Activated B cell treated with CpG ODN at 0.5 μM for 24 hours (primary cell): ENCODE measurements at places on chromosomes 7 and 10.
A peak's percentile ranks its signal among the peaks of the same experiment; 100 is the strongest.

DNA sequence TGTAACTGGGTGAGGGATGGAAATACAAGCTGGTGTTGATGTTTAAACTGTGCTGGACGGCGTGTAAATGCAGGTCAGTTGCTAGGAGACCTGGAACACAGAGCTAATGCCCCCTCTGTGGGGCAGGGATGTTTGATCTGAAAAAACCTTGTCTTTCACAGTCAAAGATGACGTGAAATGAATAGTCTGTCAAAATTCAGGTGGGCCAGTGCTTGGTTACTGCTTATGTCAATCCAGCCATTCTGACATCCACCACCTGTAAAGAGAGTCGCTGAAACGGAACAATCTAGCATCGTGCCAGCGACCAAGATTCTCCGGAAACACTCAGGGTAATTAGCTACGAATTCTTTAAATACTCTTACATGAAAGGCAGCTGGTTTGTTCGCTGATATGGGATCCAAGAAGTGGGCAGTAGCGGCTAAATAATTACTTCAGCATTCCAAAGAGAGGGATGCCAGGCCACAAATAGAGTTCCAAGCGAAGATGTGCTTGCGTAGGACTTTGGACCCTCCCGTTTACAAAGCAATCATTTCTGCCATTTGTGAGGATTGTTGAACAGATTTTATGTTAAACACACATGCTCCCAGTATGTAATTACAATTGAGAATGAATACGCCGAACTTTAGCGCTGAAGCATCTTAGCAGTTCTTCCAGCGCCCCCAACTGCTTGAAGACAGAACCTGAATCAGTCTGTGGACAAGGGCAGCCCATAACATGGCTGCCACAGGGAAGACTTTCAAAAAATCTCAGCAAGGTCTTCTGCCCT, 7.3 kb upstream of the ASB4 start:
- H3K27me3 ChIP-seq: peaks cover 4% of the 10 kb centered on the region
- no peaks in the 10 kb centered on the region for H3K4me1 ChIP-seq
- no peaks in the 10 kb centered on the region for H3K36me3 ChIP-seq
- no peak overlapping the region for H3K4me3 ChIP-seq
- no peak for DNase-seq

DNA sequence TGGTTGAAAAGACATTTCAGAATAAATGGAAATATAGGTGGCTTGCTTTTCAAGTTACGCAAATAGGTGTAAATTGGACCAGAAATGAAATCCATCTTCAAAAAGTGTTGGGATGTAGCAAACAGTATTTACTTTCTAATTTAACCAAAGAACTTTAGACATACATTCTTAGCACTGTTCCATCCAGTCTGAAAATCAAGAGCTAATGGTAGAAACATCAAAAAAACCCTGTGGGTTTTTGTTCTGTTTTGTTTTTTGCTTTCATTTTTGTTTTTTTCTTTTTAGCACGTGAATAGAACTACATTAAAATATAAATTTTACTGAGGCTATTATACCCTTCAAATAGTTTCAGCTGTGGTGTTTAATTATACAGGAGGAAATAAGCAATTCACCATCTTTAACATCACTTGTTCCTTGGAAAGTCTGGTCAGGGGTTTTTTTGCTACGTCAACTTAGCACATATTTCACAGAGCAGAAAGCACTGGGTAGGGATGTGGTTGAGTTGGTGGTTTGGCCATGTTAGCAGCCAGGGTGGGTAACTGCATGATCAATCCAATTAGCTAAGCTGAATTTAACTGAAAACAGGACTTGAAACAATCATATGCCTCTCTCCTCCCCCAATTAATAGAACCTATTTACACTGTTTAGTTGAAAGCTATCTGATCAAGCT, 275.4 kb upstream of the PFKP start:
- H3K27ac ChIP-seq: no peak overlapping the region
- H3K4me3 ChIP-seq: no peak overlapping the region
- no peaks in the 10 kb centered on the region for H3K27me3 ChIP-seq
- H3K4me1 ChIP-seq: no peaks in the 10 kb centered on the region
- DNase-seq: no peak
- no peaks in the 10 kb centered on the region for H3K36me3 ChIP-seq

- H3K27ac ChIP-seq: no peak overlapping the region
- no peak overlapping the region for H3K4me3 ChIP-seq
- H3K27me3 ChIP-seq: peaks cover 11% of the 10 kb centered on the region
These were observed 263.4 kb upstream of the PRKCQ start for GRCh38 chr10:6843481-6843881.

- H3K27me3 ChIP-seq: peaks cover 17% of the 10 kb centered on the region
- no peaks in the 10 kb centered on the region for H3K36me3 ChIP-seq
- DNase-seq: no peak
- no peak overlapping the region for H3K4me3 ChIP-seq
- H3K4me1 ChIP-seq: peaks cover 24% of the 10 kb centered on the region
These were observed 7.7 kb downstream of the KCNH2 start for GRCh38 chr7:150970424-150970823.

GRCh38 chr10:4265964-4266363, 481.0 kb upstream of the KLF6 start:
- no peaks in the 10 kb centered on the region for H3K36me3 ChIP-seq
- H3K27me3 ChIP-seq: peaks cover 3% of the 10 kb centered on the region
- peaks cover 16% of the 10 kb centered on the region for H3K4me1 ChIP-seq
- H3K27ac ChIP-seq: no peak overlapping the region
- no peak for DNase-seq

DNA sequence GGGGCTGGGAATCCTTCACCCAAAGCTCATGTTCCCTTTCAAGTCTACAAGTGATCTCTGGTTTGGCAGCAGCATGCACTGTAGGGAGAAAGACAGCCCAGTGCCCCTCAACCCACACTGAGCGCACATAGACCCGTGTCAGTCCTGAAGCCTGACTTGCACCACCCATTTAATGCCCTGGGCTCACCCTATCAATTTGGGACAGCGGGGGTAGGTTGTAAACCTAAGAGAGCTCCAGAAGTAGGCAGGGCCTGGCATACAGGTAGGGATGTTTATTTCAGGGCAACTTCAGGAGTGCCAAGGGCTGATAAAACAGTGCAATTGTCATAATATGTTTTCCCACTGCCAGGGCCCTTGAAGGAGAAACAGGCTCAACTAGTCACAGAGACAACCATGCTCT, 3.5 kb upstream of the ATP6V0E2 start:
- no peak overlapping the region for H3K4me3 ChIP-seq
- DNase-seq: no peak

GRCh38 chr10:10307551-10307950, 710.1 kb upstream of the CELF2 start:
- no peak for DNase-seq
- H3K36me3 ChIP-seq: no peaks in the 10 kb centered on the region
- no peaks in the 10 kb centered on the region for H3K27me3 ChIP-seq
- no peak overlapping the region for H3K4me3 ChIP-seq

- no peak overlapping the region for H3K27ac ChIP-seq
- no peaks in the 10 kb centered on the region for H3K36me3 ChIP-seq
- no peaks in the 10 kb centered on the region for H3K27me3 ChIP-seq
- no peaks in the 10 kb centered on the region for H3K4me1 ChIP-seq
- no peak for DNase-seq
These were observed 716.1 kb downstream of the PARD3 start for GRCh38 chr10:34098821-34099567.

DNA sequence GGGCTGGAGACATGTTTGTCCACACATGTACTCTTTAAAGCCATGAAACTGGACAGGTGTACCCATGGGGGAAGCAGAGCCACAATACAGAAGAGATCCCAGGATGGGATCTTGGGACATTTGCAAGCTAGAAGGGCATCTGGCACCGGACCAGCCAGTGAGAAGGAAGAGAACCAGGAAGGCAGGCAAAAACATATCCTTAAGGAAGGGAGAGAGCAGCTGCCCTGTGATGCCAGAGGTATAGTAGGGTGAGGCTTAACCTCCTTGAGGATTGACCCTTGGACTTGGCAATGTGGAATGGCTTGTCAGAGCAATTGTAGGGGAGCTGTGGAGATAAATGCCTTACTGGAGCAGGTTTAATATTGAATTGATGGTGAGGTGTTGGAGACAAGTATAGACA, 17.9 kb upstream of the SUV39H2 start:
- H3K4me3 ChIP-seq: no peak overlapping the region
- DNase-seq: no peak
- H3K27me3 ChIP-seq: no peaks in the 10 kb centered on the region

DNA sequence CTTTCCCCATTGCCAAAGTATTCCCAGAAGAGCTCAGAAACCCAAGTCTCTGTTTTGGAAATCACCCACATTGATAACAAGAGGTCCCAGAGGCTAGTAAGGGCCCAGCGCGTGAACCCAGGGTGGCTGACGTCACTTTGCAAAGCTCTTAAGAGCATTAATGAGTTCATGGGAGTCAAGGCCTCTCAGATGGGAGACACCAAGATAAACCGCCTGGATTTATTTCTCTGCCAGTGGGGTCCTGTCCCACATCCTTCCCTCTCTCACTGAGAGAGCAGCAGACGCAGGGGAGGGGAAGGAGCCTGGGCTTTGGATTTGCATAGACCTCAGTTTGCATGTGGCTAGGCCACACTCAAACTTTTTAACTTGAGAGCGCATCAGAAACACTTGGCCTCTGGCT, 184.8 kb upstream of the PDE1C start:
- no peaks in the 10 kb centered on the region for H3K4me1 ChIP-seq
- H3K27me3 ChIP-seq: peaks cover 4% of the 10 kb centered on the region
- no peaks in the 10 kb centered on the region for H3K36me3 ChIP-seq
- H3K27ac ChIP-seq: no peak overlapping the region
- no peak for DNase-seq

- H3K4me3 ChIP-seq: no peak overlapping the region
- no peaks in the 10 kb centered on the region for H3K4me1 ChIP-seq
- no peak for DNase-seq
These were observed 59.7 kb upstream of the NEBL start for GRCh38 chr10:20956843-20957242.

GRCh38 chr10:30359373-30360206, 10.5 kb upstream of the MTPAP start:
- H3K27me3 ChIP-seq: peaks cover 6% of the 10 kb centered on the region
- peaks cover 5% of the 10 kb centered on the region for H3K4me1 ChIP-seq
- DNase-seq: peak; percentile 51
- no peak overlapping the region for H3K4me3 ChIP-seq
- H3K36me3 ChIP-seq: no peaks in the 10 kb centered on the region
- H3K27ac ChIP-seq: no peak overlapping the region

GRCh38 chr7:112989531-112989930, 97.1 kb downstream of the GPR85 start:
- DNase-seq: no peak
- no peak overlapping the region for H3K27ac ChIP-seq
- no peak overlapping the region for H3K4me3 ChIP-seq
- peaks cover 4% of the 10 kb centered on the region for H3K4me1 ChIP-seq
- H3K36me3 ChIP-seq: no peaks in the 10 kb centered on the region
- H3K27me3 ChIP-seq: peaks cover 6% of the 10 kb centered on the region

- H3K4me1 ChIP-seq: no peaks in the 10 kb centered on the region
- no peak for DNase-seq
- H3K27ac ChIP-seq: no peak overlapping the region
- H3K27me3 ChIP-seq: peaks cover 11% of the 10 kb centered on the region
- H3K4me3 ChIP-seq: no peak overlapping the region
These were observed 63.6 kb upstream of the CARD11 start for GRCh38 chr7:3107228-3107763.

- H3K4me1 ChIP-seq: no peaks in the 10 kb centered on the region
- DNase-seq: no peak
- no peaks in the 10 kb centered on the region for H3K36me3 ChIP-seq
- H3K27me3 ChIP-seq: peaks cover 1% of the 10 kb centered on the region
These were observed 191.0 kb downstream of the GLI3 start for GRCh38 chr7:42045961-42046360.

DNA sequence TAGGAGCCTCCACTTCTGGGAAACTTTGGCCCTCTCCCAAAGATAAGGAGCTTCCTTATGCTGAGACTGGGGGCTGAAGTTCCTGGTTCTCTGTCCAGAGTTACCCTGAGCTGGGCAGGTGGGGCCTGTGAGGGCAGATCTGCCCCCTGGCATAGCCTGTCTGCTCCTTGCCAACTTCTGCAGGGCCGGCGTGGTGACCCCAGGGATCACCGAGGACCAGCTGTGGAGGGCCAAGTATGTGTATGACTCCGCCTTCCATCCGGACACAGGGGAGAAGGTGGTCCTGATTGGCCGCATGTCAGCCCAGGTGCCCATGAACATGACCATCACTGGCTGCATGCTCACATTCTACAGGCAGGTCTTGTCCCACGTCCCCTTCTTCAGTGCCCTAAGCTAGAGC, 4.3 kb downstream of the SFXN3 start:
- H3K36me3 ChIP-seq: peaks cover 38% of the 10 kb centered on the region
- peaks cover 20% of the 10 kb centered on the region for H3K4me1 ChIP-seq
- no peak overlapping the region for H3K4me3 ChIP-seq
- no peaks in the 10 kb centered on the region for H3K27me3 ChIP-seq

DNA sequence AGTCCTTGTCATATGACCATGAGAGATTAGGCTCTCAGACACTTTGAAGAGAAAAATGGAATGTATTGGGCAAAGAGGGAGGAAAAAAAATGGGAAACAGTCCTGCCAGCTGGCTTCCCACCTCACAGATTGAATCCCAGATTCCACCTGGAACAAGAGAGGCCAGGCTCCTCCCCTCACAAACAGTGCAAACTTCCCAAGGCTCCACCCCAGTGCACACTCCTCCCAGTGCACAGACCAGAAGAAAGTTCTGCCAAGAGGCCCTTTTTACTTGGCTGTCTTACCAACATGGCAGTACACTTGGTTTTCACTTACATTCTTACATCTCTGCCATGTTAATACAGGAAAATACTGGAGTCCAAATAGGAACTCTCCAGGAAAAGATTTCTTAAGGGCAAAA, 202.3 kb downstream of the AHR start:
- H3K4me3 ChIP-seq: no peak overlapping the region
- H3K36me3 ChIP-seq: no peaks in the 10 kb centered on the region
- H3K27ac ChIP-seq: no peak overlapping the region
- no peaks in the 10 kb centered on the region for H3K27me3 ChIP-seq
- no peaks in the 10 kb centered on the region for H3K4me1 ChIP-seq

DNA sequence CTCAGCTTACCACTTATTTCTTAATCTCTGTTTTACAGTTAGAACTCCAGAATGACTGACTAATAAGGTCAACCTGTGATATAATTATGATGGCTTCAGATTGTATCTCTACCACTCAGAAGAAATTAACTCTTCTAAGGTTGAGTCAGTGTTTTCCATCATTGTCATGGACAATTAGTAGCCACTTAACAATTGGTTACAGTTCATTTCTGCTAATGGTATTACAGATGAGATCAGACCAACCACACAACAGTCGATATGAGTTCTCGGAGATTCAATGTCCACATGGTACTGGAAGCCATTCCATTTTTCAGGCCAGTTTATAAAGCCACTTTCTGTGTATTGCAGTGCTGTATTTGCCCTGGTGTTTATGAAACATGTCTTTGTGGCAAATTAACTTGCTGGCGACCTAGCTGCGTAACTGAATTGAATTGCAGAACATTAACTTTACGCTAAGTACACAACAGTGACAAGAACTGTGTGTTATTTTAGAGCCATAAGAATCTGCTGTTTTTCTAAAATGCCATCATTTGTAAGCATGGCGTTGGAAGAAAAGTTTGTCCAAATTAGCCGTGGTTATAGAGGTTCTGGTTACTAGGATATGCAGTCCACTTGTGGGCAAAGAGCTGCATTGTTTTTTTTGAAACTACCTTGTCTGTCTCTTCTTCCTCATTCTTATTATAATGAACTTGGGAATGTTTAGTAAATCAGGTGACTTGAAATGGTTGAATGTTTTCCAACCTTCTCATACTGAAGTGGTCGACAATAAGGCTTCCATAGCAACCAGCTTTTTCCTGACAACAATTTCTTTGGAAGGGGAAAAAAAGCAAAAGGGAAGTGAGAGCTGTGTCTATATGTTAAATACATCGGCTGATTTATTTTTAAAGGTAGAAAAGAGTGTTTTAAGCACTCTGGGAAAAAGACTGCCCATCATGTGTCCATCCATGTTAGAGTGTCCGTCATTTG, 76.4 kb downstream of the CELF2 start:
- peaks cover 4% of the 10 kb centered on the region for H3K27me3 ChIP-seq
- no peak overlapping the region for H3K4me3 ChIP-seq
- DNase-seq: no peak
- H3K27ac ChIP-seq: no peak overlapping the region
- H3K36me3 ChIP-seq: no peaks in the 10 kb centered on the region
